ENCODE measurements at places on chromosomes 1 and 21.

DNA sequence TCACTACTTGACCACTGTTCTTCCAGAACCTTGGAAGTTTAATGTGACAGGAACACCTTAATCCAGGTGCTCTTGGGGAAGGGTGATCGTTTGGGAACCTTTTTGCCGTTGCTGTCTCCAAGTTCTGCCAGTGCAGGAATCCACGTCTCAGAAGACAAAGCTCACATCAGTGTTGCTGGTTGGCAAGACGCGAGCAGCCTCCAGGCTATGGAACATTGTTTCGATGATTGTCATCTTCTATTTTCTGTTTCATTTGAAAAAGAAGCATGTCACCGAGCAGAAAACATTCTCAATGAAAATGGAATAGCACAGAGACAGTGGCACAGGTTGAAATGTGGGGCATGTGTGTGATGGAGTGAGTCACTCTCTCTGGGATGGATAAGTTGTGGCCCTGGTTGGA is 11.7 kb downstream of the STUM start:
- H3K4me3 ChIP-seq, result no peak overlapping the region
- DNase-seq, result no peak
- H3K4me1 ChIP-seq, result no peaks in the 10 kb centered on the region
- peaks cover 4% of the 10 kb centered on the region for H3K36me3 ChIP-seq

GRCh38 chr1:178494569-178494971 is 2.2 kb downstream of the CLEC20A start:
- no peaks in the 10 kb centered on the region for H3K4me1 ChIP-seq
- DNase-seq, result no peak
- H3K4me3 ChIP-seq, result no peak overlapping the region
- peaks cover 3% of the 10 kb centered on the region for H3K36me3 ChIP-seq
- H3K27me3 ChIP-seq, result peaks cover 6% of the 10 kb centered on the region
- no peak overlapping the region for H3K27ac ChIP-seq

DNA sequence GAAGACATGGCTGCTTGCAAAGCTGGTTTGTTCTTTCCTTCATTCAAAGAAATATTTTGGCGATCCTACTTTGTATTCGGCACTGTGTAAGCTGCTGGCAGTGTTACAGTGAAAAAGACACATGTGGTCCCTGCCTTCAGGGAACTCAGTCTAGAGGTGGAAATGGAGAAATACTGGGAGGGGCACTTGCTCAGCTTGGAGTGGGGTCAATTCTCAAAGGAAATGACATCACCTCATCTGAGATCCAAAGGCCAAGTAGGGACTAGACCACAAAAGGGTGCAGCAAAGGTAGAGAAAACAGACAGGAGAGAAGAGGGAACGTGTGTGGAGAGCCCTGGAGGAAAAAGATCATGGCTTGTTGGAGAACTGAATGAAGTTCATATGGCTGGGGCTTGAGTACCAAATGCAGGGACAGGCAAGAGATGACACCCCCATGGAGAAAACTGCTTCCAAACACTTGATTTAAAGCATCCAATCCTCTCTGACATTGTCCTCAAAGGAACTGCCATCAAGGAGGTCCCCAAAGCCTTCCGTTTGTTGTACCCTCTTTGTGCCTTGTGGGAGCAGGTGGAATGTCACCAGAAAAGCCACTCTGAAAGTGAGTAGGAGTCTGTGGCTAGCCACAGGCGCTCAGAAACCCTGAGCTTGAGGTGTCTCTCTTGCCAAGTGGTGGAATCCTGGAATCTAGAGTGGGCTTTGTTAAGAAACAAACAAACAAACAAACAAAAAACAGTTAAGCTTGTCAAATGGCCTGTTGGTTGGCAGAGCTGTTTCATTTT is 48.3 kb upstream of the TDRD10 start:
- no peak for DNase-seq
- peaks cover 12% of the 10 kb centered on the region for H3K36me3 ChIP-seq
- peaks cover 4% of the 10 kb centered on the region for H3K4me1 ChIP-seq

- no peak overlapping the region for H3K27ac ChIP-seq
- H3K27me3 ChIP-seq, result no peaks in the 10 kb centered on the region
- H3K36me3 ChIP-seq, result peaks cover 2% of the 10 kb centered on the region
- peaks cover 8% of the 10 kb centered on the region for H3K4me1 ChIP-seq
- DNase-seq, result no peak
Observed at GRCh38 chr21:25400427-25400826, 206.9 kb downstream of the MRPL39 start.

DNA sequence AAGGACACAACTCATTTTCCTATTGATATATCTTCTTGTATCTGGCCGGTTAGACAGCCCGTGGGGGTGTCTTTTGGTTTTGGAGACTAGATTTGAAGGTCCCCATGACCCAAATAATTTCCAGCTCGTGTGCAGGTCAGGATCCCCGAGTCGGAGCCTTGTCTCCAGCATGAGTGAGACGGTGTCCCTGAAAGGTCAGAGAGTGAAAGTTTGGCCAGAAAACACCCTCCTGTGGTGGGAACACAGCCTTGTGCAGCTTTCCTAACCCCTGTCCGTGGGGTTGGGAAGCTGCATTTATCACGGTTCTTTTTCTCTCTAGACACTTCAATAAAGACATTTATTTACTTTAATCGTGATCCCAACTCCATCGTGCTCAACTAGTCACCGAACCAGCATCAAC is 17.6 kb downstream of the COQ8A start:
- no peak overlapping the region for H3K27ac ChIP-seq
- no peaks in the 10 kb centered on the region for H3K36me3 ChIP-seq
- DNase-seq, result no peak
- no peak overlapping the region for H3K4me3 ChIP-seq

GRCh38 chr1:111621050-111621449 is 1.5 kb downstream of the RAP1A start:
- peaks cover 12% of the 10 kb centered on the region for H3K36me3 ChIP-seq
- H3K27ac ChIP-seq, result peak overlapping the region; percentile 84
- peak overlapping the region; percentile 96 for H3K4me3 ChIP-seq
- peaks cover 54% of the 10 kb centered on the region for H3K4me1 ChIP-seq

- DNase-seq, result no peak
- H3K4me3 ChIP-seq, result no peak overlapping the region
- H3K4me1 ChIP-seq, result no peaks in the 10 kb centered on the region
- H3K27me3 ChIP-seq, result peaks cover 27% of the 10 kb centered on the region
- no peak overlapping the region for H3K27ac ChIP-seq
Observed at GRCh38 chr1:201632364-201632952, 93.5 kb downstream of the NAV1 start.

DNA sequence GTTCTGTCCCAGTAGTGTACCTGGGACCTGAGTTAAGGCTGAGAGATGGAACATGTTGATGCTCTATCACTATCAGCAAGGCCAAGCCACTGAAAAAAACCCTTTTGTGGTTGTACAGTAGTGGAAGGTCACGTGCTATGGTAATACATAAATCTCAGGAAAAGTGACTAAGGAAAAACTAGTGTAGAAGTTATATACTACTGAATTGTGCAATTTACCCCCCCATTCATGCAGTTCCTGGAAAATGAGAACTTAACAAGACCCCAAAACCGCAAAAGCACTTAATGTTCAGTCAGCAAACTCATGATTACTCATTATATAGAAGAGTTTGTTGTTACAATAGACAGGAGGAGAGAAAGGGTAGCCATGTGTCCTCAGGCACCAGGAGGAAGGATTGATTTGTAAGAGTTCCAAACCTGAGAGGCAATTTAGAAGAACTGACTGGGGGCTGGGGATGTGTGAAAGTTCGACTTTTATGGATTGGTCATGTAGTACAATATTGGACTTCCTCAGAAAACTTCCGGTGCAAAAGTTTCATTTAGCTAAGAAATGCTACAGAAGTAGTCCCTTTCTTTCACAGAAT is 91.6 kb downstream of the RGL1 start:
- DNase-seq, result no peak
- H3K36me3 ChIP-seq, result no peaks in the 10 kb centered on the region
- no peaks in the 10 kb centered on the region for H3K27me3 ChIP-seq
- H3K4me3 ChIP-seq, result no peak overlapping the region
- H3K4me1 ChIP-seq, result no peaks in the 10 kb centered on the region
- H3K27ac ChIP-seq, result peak overlapping the region; percentile 49

DNA sequence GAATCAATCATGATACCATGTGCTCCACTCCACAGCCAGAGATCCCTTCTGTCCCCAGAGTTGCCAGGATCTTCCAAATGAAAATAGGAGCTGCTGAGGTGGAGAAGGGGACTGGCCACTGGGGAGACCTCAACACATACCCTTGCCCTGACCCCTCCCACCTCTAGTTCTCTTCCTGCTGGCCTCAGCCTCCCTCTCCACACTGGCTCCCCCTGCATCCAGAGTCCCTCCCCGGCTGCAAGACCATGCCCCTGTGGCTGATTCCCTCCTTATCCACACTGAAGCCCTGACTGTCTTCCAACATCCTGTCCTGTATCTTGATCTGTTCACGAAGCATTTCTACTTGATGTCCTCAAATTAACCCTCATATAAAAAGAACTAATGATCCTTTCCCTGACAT is 21.1 kb upstream of the CDK18 start:
- no peak overlapping the region for H3K4me3 ChIP-seq
- no peak for DNase-seq
- H3K27ac ChIP-seq, result peak overlapping the region; percentile 89
- peaks cover 3% of the 10 kb centered on the region for H3K36me3 ChIP-seq
- H3K27me3 ChIP-seq, result peaks cover 11% of the 10 kb centered on the region

- peaks cover 6% of the 10 kb centered on the region for H3K36me3 ChIP-seq
- no peak overlapping the region for H3K27ac ChIP-seq
- DNase-seq, result no peak
- H3K27me3 ChIP-seq, result no peaks in the 10 kb centered on the region
Observed at GRCh38 chr21:37593015-37593414, 226.4 kb downstream of the DYRK1A start.

DNA sequence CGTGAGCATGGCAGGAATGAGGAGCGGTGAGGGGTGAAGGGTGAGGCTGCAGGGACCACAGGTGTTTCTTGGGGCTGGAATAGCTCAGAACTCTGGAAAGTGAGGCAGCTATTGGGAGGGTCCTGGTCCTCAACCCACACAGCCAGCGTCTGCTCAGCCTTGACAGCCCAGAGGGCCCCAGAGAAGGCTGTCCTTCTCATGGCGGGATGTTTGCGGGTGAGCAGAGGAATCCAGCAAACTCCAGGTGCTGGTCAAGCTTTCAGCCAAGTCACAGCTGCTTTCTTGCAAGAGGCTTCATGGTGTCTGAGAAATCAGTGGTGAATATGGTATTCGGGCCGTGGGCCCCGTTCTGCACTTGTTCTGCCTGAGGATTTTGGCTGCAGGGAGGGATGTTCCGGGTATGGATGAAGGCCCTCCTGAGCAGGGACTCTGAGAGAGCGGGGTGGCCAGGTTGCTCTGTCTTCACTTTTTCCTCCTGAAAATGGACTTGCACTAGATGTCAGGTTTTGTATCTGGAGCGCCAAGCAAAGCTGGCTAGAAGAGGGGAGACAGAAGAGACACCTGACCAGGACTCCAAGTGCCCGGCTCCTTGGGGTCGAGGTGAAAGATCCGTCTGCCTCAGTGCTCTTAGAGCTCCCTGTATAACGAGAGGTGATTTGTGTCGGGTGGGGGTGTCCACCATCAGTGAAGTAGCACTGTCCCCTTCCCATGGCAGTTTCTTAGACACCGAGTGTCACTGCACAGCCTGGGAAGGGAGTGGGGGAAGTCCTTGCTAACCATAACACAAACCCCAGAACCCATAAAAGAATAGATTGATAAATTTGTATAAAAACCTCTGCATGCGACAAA is 139.9 kb downstream of the PEX14 start:
- H3K4me3 ChIP-seq, result no peak overlapping the region
- peaks cover 1% of the 10 kb centered on the region for H3K4me1 ChIP-seq
- H3K27ac ChIP-seq, result peak overlapping the region; percentile 39
- DNase-seq, result no peak
- peaks cover 2% of the 10 kb centered on the region for H3K36me3 ChIP-seq

- no peaks in the 10 kb centered on the region for H3K27me3 ChIP-seq
- peak overlapping the region; percentile 97 for H3K27ac ChIP-seq
Observed at GRCh38 chr21:44082648-44083440, 24.4 kb upstream of the PWP2 start.
